Right ventricle myocardium inferior (tissue), 1 donor: ENCODE measurements at places on chromosomes 7 and 10. TPM values are rescaled to one million over a fixed set of nuclear protein-coding genes. Genes with fewer than 3 reads are reported as not detected.

Gene GPR85
- 0.62 TPM for total RNA-seq

Gene SH2D4B
- total RNA-seq = not detected

Gene CLCN1
- not detected for total RNA-seq

Gene FGL2
- total RNA-seq = 13.0 TPM

Gene GSTO2
- 0.70 TPM for total RNA-seq

Gene WDR86
- 0.41 TPM for total RNA-seq

Gene GNAI1
- 12.4 TPM for total RNA-seq

Gene GRID2IP
- not detected for total RNA-seq

Gene DYDC2
- not detected for total RNA-seq

Gene PLPP4
- not detected for total RNA-seq

Gene LEP
- 2.7 TPM for total RNA-seq

Gene JCAD
- 25.6 TPM for total RNA-seq

Gene SPDYE2B
- not detected for total RNA-seq

Gene NSUN6
- total RNA-seq = 8.1 TPM

Gene NEUROG3
- total RNA-seq = not detected

Gene CDH23
- 4.8 TPM for total RNA-seq

Gene MAT1A
- total RNA-seq = 0.19 TPM

Gene SYNPO2L
- total RNA-seq = 232 TPM

Gene TMEM178B
- 31.7 TPM for total RNA-seq

Gene ACSM6
- total RNA-seq = not detected

Gene NOC3L
- total RNA-seq = 8.1 TPM

Gene LRGUK
- total RNA-seq = 0.22 TPM

Gene CLDN4
- not detected for total RNA-seq

Gene HABP2
- not detected for total RNA-seq

Gene NKX2-3
- total RNA-seq = not detected

Gene GHITM
- total RNA-seq = 383 TPM

Gene NEUROD6
- not detected for total RNA-seq

Gene ANKRD22
- total RNA-seq = not detected
